A172 (cell line): ENCODE measurements at places on chromosomes 1 and 21. TPM values are rescaled to one million over a fixed set of nuclear protein-coding genes. Genes with fewer than 3 reads are reported as not detected.

KCNA3 gene
- not detected in 2 replicates for total RNA-seq

DNA sequence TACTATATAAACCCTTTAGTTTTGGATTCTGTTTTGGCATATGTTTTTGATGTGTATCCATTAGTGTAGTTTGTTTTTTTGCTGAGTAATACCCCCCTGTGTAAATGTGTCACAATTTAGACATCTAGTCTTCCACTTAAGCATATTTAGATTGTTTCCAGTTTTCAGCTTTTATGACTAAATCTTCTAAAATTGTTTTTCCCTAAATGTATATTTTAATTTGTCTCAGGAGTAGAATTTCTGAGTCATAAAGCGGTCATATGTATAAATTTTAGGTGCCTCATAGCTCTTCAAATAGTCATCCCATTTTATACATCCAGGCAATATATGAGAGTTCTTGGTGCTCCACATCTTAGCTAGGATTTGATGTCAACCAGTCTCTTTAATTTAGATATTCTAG lies 1348.0 kb downstream of the MRPL39 start:
- DNase-seq: no peak

GRCh38 chr1:47893412-47893811 lies 103.8 kb downstream of the TRABD2B start:
- DNase-seq: no peak

WASF2 gene
- total RNA-seq: 7.5 and 9.1 TPM in 2 replicates

DNA sequence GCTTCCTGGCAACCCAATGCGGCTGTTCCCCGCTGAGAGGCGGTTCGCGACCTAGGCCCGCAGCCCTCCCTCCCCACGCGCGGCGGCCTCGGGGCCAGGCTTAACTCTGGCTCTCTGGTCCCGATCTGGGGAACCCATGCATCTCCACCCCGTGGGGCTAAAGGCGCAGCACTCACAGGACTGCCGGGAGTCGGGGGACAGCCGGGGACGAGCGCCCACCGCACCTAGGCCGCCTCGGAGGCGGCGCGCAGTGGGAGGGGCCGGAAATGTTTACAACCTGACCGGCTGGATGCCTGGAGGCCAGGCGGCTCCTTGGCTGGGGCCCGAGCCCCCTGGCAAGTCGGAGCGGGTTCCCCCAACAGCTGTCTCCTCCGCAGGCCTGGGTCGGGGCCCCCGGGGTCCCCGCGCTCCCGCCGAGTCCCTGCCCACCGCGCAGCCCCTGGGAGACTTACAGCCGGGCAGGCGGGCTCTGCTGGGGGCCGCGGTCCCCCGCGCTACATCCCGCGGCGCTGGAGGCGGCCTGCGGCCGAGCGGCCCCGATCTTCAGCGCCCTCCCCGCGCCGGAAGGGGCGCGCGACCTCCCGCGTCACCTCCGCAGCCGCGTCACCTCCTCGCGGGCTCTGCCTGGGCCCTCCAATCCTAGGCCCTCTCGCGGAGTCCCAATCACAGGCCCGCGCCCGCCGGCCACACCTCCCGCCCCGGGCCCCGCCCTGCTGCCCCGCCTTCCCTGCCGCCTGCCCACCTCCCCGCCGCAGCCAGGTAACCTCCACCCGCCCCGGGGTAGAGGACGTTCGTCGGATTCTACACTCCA lies at the start of gene ADIPOR1:
TSS of gene ADIPOR1 (minus strand) at position 580 of the 811 bp plus-strand sequence. CDS start 7,242 bp downstream, outside the sequence.
- DNase-seq: peak; percentile 73

BMP8B gene
- 0.26 and 0.55 TPM in 2 replicates for total RNA-seq

ITLN2 gene
- total RNA-seq: not detected in 2 replicates

CLCA4 gene
- not detected in 2 replicates for total RNA-seq

NTMT2 gene
- not detected in 2 replicates for total RNA-seq

DNA sequence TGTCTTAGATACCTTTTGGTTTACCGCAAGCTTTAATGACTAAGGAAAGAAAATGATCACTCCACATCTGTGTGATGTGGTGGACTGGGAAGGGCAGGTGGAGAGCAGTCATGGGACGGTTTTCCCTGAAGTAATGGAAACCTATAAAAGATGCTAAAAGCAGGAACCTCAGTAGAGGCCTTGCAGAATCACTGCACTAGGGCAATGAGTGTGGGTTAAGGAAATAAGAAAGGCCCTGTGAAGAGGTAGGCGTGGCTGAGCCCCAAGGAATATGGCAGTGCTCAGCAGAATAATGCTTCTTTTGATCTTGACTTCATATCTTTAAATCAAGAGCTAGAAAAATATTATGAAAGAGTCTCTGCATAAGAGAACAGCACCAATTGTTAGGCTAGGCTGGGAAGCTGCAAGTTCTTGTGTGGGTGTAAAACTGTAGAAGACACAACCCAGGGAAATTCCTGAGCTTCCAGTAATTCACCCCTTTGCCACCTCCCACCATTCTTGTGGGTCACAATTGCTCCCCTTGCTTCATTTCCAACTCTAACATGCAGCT lies 49.9 kb downstream of the CLCA4 start:
- no peak for DNase-seq

UBL4B gene
- 0.83 TPM in 1 of 2 replicates, not detected in the other for total RNA-seq

DNA sequence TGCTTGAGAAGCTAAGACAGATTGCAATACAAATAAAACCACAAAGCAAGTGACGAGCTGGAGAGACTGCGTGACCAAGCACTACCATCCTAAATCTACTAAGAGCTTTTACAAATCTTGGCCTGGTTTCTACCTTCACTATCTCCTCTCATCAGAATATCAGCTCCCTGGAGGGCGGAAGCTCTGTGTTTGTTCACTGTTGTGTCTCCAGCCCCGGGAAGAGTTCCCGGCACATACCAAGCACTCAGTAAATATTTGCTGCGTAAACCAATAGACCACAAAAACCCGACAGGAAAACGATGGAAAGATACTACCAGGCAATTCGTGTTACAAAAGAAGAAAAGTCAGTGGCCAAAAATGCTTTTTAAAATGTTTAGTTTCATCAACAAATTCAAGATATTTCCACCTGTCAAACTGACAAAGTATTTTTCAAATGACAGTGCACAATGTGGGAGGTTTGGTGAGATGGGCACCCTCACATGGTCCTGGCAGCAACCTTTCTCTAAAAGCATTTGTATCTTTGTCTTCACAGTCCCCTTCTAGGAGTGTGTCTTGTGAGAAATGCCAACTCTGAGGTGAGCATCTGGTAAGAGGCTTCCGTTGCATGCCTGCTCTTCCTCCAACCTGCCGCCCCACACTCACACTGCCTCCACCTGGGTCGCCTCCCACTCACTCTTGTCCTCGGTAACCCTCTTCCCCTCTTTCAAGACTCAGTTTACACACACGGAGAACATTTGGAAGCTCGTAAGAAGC lies 34.7 kb downstream of the SLC1A7 start:
- DNase-seq: peak; percentile 62

DNA sequence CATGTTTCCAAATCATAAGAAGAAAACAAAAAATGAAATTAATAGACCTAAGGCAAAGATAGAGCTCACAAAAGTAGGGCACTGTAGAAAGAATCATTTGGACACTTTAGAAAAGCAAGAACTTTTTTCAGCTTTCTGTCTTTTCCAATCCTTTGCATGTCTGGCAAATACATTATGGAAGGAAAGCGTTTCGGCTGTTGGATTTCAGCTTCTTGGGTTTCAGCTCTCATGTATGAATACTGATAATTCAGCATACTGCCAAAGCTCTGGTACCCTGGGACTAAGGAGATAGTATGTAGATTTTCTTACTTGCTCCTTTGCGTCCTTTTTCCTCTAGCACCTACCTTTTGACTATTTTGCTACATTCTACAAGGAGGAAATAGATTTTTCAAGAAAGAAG lies 375.9 kb downstream of the BRINP3 start:
- DNase-seq: no peak

GRCh38 chr21:29340228-29340627 lies 41.5 kb downstream of the BACH1 start:
- no peak for DNase-seq

DNA sequence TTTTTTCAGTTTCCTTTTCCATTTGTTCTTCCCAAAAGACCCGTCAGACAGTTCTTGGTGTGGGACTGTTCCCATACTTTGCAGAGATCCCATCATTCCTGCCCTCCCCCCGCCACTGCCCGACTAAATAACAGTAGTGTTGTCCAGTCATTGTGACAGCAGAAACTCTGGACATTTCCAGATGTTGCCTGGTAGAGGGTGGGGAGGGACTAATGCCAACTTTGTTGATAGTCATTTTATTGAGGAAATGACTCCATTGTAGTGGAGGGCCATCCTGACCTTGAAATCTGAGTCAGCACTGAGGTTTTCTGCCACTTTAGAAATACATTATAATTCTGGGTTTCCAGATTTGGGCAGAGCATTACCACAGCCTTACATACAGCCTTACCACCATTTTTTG lies 85.4 kb downstream of the CEP350 start:
- DNase-seq: peak; percentile 95

DNA sequence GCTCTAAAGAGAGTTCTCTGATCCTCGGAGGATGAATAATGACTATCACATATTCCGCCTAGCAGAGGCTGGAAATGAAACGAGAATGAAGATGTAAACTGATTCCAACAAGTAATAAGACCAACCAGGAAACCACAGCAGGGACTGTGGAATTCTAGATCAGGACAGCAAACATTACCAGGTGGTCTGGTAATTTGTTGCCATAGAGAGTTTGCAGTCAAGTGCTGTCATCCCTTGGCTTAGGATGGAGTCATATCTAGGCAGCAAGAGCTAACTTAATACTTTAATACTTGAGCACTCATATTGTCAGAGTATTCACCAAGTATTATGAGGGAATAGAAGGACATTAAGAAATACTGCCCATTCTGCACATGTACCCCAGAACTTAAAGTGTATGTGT lies 45.1 kb upstream of the MUTYH start:
- DNase-seq: no peak

GRCh38 chr1:117493906-117494305 lies 111.9 kb upstream of the TENT5C start:
- no peak for DNase-seq
